ENCODE measurements at places on chromosomes 11 and 22.

DNA sequence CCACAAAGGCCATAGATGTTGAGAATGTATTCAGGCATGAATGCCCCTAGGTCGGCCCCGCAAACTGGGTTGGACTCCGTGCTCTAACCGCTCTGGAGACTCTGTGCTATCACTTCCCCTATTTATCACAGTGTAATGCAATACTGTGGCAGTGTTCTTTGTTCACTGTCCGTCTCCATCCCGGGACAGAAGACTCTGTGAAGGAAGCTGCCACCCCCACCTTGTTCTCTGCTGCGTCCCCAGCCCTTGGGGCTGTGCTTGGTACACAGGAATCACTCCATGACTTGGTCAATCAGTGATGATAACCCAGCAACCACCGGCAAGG lies 57.6 kb downstream of the TSPAN18 start:
- no peak for DNase-seq

DNA sequence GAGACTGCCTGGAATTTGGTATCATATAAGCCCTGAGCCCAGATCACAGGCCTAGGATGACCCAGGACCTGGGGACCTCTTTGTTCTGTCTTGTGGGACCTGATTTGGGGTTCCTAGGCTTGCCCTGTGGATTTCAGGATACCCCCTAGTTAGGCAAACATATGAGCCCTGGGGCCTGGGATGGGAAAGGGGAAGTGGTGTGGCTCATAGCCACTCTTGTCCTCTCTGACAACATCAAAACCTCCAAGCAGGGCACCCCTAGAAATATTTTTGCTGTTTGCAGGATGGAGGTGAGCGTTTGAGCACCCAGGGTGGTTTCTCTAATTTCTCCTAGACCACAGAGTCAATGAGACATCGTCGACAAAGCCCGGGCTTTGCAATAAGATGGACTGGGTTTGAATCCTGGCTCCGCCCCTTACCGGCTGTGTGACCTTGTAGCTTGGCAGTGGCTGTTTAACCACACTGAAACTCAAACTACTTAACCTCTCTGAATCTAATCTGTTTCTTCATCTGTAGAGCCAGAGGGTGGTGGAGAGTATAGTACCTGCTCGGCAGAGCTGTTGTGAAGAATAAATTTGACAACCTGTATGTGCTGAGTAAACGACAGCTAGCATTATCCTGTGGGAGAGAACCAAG lies 5.3 kb upstream of the LRRC10B start:
- no peak for DNase-seq

GRCh38 chr22:44730022-44730393 lies 22.4 kb upstream of the ARHGAP8 start:
- no peak for DNase-seq

DNA sequence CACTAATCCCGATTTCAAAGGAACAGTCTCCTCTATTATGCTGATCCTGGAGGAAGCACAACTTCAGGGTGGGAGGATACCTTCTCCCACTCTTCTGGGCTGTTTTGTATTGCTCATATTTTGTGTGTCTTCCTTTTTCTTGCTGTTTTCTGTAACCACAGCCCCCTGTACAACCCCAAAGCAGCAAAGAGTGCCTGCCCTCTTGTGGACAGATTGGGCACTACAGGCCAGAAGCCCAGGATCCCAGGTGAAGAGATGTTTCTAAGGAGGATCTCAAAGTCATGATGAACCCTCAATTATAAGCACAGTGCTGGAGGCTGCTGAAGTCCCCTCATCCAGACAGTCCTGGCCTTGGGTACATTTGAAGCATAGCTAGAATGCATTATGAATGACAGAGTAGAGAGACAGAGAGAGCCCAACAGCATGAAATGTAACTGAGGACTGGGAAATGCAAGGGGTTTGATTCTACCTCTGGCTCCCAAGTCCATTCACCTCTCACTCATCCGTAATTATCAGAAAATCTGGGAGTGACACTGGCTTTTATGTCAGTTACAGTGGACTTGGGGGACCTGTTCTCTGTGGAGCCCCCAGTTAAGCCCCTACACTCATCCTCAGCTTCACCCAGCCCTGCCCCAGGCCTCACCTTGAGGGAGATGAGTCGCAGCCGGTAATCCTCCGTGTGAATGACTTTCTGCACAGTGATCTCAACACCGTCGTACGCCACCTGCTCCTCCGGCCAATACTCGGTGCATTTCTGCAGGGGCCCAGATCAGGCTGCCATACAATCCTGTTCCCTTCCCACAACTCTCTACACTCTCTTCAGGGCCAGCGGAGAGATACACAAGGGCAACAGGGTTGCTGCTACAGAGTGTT lies 6.2 kb upstream of the IGSF22 start:
- DNase-seq: no peak

Data from GM04504 (cell line).